Activated CD4-positive, alpha-beta T cell treated with anti-CD3 and anti-CD28 coated beads, Interleukin-2, amount 50 U/mL, for 24 hours (primary cell): ENCODE measurements at places on chromosomes 1 and 21.
A peak's percentile ranks its signal among the peaks of the same experiment; 100 is the strongest.

- no peak for DNase-seq
Measured at GRCh38 chr1:157033357-157033876, 12.1 kb downstream of the ARHGEF11 start.

- DNase-seq: no peak
Measured at GRCh38 chr1:42172381-42173133, 8.0 kb upstream of the GUCA2A start.

DNA sequence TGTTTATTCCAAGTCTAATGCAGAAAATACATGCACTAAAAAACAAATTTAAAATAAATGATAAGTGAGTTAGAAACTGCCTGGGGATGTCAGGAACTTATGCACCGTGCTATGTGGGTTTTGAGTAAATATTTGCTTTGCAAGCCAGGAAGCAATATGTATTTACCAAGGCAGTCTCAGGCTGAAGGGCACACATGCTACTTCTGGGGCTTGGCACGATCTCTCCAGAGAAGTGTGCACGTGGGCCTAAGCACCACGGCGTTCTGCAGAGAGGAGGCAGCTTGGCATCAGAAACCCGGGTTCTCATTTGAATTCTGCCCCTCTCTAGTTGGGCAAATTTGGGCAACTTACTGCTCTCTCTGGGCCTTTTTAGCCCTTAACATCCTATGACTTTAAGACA, 72.6 kb upstream of the ROR1 start:
- no peak for DNase-seq

DNA sequence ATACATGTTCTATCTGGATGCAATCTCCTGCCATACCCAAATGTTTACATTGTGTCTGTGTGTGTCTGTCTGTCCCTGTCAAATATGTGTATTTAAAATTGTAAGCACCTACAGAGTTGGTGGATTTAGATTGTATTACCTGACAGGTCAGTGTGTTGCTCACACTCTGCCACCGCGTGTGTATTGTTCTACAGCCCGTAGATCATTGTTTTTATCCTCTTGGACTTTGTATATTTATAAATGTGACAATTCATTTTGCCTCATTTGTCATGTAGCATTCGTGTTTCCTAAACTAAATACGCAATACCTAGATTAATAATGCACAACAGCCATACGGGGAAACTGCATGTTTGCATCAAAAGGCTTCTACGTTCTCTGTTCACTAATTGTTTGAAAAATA, 634 bp downstream of the ALG14 start:
- DNase-seq: no peak

DNA sequence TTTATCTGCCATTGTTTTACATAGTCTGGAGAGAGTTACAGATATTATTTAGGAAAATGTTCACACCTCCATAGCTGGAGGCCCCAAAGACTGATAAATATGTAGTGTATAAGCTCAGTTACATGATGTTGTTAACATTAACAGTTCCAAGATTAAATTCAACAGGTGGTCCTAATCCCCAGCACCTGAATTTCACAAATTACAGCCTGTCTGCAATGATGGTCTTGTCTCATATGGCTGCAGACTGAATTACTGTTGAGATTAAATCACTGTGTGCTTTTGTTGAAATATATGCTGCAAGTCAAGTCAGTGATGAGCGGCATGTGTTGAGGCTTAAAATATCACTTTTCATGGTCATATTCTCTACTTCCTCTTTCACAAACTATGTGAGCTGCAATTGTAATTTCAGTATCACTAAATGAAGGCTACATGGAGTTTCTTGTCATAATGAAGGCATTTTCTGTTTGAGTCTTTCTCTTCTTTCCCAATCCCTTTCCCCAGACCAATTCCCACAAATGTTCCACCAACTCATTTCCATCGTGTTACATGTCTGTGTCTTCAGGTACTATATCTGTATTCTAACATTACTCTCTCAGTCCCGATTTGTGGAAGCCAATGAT, 4.2 kb downstream of the ST6GALNAC5 start:
- DNase-seq: no peak

GRCh38 chr1:246005067-246005466, 502.0 kb downstream of the SMYD3 start:
- no peak for DNase-seq

GRCh38 chr1:184359909-184360308, 26.9 kb upstream of the C1orf21 start:
- no peak for DNase-seq

- no peak for DNase-seq
Measured at GRCh38 chr1:156090138-156090839, 8.0 kb upstream of the MEX3A start.

- DNase-seq: peak; percentile 14
Measured at GRCh38 chr1:2148691-2149090, 45.9 kb downstream of the FAAP20 start.

GRCh38 chr1:172359491-172359999, 60.9 kb upstream of the C1orf105 start:
- DNase-seq: no peak

DNA sequence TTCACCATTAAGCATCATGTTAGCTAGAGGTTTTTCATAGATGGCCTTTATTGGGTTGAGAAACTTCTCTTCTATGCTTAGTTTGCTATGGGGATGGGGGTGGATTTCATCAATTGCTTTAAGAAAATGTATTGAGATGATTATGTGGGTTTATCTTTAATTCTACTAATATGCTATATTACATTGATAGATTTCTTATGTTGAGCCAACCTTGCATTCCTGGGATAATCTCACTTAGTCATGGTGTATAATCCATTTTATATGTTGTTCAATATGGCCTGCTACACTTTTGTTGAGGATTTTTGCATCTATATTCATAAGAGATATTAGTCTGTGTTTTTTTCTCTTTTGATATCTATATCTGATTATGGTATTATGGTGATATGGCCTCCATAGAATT, 70.7 kb downstream of the MAP3K7CL start:
- no peak for DNase-seq

DNA sequence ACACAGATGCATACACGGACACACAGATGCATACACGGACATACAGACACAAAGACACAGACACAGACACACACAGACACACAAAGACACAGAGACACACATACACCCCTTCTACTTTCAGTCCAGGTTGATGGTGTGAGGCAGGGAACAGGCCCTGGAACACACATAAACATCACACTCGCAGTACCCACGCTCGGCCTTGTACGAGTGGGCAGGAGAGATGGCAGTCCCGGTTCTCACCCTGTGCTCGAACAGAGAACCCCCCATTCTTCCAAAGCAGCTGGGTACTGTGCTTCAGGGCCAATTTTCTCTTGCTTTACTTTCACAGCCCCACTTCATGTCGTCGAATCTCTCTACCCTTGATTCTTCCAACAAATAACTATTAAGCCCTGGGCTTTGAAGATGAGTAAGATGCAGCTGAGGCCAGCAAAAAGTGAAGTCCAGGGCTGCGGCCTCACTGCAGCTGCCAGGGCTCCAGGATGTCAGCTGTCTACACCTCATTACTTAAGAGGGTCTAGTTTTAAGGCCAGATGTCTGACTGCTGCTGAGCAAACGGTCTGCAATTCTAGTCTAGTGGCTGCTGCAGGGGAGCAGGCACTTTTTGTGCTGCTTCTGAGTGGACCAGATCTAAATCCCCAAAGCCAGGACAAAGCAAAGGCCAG, 90.1 kb downstream of the PGBD5 start:
- DNase-seq: no peak

- no peak for DNase-seq
Measured at GRCh38 chr21:37660709-37661108, 255.5 kb downstream of the KCNJ6 start.

DNA sequence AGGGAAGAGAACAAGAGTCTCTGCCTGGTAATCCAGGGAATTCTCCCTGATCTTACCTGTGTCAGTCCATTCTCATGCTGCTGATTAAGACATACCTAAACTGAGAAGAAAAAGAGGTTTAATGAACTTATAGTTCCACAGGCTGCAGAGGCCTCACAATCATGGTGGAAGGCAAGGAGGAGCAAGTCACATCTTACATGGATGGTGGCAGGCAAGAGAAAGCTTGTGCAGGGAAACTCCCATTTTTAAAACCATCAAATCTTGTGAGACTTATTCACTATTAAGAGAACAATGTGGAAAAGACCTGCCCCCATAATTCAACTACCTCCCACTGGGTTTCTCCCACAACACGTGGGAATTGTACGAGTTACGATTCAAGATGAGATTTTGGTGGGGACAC, 34.2 kb upstream of the LRRC8B start:
- DNase-seq: no peak

GRCh38 chr1:204448344-204448964, 36.8 kb upstream of the PPP1R15B start:
- DNase-seq: no peak

GRCh38 chr1:41432481-41433280, 51.8 kb downstream of the EDN2 start:
- DNase-seq: peak; percentile 45

DNA sequence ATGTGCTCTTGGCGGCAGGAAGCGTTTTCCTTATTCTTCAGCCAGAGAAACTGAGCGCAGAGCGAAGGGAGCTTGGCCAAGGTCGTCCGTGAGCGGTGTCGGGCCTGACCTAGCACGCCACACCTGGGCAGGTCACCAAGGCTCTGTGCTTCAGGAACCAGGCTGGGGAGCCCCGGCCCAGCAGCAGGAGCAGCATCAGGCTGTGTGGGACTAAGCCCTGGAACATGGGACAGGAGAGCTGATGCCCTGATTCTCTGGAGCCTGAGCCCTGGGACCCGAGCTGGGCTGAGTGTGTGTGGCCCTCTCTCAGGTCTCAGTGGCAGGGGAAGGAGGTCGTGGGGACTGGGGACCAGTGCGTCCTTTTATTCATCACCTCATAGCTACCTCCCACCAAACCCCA, 65.2 kb upstream of the ABCG1 start:
- no peak for DNase-seq

GRCh38 chr1:6269296-6269695, 8.4 kb upstream of the GPR153 start:
- DNase-seq: no peak

DNA sequence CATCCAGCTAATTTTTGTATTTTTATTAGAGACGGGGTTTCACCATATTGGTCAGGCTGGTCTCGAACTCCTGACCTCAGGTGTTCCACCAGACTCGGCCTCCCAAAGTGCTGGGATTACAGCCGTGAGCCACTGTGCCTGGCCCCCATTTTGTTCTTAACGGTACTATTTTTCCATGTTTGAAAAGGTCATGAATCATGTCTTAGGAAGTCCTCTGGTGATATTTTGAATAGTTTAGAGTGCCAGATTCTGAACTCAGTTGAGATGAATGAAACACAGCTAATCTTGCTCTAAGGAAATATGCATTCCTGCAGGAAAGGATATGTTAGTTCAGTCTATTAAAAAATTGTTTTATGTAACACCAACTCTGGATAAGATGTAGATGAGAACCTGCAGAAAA, 62.6 kb upstream of the ATP2B4 start:
- no peak for DNase-seq

GRCh38 chr1:214953901-214954616, 128.5 kb upstream of the KCNK2 start:
- DNase-seq: no peak

GRCh38 chr1:102047724-102048123, 51.0 kb upstream of the OLFM3 start:
- DNase-seq: no peak

DNA sequence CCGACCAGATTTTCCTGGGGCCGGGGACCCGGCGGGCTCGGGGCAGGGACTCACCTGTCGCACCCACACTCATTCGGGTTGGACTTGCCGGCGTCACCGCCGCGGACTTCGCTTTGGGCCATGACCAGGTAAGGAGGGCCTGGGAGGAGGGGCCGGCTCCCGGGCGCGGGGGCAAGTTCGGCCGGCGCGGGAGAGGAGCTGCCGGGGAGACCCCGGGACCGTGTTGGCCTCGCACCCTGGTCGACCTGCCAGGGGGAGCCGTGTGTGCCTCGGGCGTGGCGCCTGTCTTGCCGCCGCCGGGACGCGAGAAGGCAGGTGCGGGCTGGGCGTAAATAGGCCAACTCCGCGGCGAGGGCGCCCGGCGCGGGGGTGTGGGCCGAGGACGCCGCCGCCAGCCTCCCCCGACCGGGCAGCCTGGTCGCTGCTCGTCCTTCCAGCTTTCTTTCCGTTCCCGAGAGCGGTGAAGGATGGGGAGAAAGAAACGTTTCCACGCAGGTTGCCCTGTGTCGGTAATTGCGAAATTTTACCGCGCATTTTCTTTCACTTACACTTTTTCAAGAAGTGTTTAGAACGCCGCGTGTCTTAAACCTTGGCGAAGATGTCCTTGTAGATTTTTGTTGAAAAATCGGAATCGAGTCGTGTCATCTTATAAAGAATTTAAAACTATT, 558 bp downstream of the USP1 start:
- peak; percentile 32 for DNase-seq

DNA sequence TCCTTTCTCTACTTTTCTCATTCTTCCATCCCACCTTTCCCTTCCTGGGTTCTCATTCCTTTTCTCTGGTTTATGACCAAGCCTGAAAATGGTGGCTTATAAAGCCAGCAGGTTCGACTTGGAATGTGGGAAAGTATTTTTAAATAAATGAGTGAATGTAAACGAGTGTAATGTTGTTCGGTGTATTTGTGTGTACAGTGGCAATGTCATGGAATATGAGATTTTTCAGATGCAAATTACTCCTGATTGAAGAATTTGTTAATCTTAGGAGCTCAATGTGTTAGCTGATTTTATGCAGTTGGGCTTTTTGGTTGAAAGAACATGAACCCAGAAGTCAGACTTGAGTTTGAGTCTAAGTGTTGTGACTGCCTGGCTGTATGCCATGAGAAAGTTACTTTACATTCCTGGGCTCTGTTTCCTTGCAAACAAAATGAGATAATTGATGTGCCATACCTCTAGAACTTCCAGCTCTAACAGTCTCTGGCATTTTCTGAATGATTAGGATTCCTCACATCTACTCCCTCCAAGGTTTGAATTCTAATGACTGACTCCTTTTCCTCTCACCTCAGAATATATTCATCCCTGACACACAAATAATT, 6.6 kb downstream of the SGIP1 start:
- DNase-seq: no peak

DNA sequence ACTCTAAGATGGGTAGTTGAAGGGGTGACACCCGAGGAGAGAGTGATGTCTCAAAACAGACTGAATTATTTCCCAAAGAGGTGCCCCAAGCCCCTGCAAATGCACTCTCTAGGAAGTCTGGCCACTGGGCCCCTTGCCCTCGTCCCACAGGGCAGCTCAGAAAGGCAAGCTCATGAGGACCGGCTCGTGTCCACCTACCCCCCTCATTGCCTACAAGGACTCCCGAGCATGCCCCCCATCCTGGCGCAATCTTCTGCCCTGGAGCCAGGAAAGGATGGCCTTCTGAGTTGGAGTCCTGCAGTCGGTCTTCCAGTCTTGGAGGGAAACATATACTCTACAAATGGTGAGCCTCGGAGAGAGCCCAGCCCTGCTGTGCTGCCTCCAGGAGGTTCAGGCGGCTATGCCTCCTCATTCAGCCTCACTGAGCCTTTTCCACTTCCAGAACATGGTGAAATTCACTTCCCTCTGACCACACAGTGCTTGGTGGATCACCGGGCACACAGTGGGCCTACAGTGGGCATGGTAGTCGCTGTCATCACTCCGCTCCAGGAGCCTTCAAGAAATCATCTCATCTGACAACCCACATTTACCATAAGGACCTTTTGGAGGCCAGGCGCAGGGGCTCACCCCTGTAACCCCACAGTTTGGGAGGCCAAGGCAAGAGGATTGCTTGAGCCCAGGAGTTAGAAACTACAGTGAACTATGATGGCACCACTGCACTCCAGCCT, 5.8 kb upstream of the WNT3A start:
- no peak for DNase-seq

- no peak for DNase-seq
Measured at GRCh38 chr1:21503706-21504377, 5.4 kb upstream of the ALPL start.
